ENCODE measurements at places on chromosomes 3 and 15.

DNA sequence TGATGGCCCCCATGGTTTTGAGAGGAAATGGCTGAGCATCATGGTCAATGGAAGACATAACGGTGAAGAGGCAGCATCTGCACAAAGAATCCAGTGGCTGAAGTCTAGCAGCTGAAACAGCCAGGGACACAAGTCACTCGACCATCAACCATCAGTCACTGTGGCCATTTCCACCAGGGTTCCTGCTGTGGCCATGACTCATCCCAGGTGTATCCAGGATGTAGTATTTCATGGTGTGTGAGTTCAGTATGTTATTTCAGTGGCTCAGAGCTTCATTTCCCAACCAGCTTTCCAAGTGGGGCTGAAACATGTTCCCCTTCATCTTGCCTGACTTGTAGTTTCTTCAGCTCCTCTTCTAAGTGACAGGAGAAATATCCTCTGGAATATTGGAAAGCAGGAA, 47.8 kb upstream of the WNT5A start:
- no peak for DNase-seq

GRCh38 chr3:109117939-109118338, at the start of gene MORC1:
Gene MORC1, minus strand, starts transcription at chr3:109118134. Its CDS starts 75 bp downstream, at chr3:109118059.
- no peak for DNase-seq

DNA sequence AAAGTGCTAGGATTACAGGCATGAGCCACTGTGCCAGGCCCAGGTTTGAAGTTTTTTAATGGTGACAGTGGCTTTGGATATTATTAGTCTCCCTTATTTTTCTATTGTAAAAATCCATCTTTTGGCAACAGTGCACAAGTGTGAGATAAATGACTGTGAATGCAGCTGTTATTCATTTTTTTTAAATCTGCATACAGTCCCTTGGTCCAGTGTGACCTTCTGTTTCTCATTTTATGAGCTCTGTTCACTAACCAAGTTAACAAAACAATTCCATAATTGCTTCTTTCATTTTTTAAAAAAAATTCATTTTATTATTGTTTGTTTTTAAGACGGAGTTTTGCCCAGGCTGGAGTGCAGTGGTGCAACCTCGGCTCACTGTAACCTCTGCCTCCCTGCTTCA, 381.8 kb downstream of the NAALADL2 start:
- no peak for DNase-seq

- DNase-seq, result no peak
Observed at GRCh38 chr15:51199541-51199940, 104.8 kb upstream of the TNFAIP8L3 start.

GRCh38 chr3:168864107-168865021, 768.6 kb upstream of the GOLIM4 start:
- DNase-seq, result no peak

DNA sequence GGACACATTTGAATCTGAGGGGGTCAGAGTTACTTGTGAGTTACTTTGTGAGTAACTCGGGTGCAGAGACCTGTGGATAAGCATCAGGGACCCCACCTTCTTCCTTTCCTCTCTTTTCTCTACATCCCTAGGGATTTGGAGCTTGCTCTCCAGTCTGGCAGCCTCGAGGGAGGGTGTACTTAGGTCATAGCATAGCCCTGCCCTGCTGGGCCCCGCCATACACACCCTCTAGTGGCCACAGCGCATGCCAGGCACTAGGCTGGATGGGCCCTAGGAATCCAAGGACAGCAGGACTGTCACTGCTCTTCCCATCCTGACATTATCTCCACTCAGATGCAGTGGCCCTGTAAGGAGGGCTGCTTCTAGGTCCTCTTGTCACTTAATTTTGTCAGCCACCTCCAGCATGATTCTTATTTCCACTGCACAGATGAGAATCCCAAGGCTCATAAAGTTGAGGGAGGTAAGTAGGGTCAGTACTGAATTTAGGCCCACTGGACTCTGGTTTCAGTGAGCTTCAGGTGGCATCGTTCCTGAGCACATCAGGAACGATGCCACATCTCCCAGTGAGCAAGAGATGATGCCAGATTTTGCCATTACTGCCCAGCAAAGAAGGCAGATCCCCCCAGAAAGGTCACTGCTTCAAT, 3.6 kb upstream of the SMAD6 start:
- no peak for DNase-seq

DNA sequence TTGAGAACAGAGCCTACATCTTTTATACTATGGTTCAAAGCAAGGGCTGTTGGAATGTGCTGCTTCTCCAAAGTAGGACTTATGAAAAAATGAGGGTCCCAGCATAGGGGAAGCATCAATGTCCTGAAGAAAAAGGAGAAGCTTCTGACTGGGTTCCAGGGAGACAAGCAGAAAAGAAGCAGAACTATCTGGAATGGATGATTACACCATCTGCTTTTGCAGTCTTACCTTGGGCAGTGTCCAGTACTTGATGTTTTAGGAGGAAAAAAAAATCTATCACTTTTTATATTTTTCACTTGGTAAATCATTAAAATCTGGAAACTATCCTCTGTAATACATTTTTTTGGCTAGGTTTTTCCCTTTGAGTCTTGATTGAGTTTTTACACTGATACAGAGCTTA, 57.9 kb upstream of the DPH6 start:
- DNase-seq, result no peak

DNA sequence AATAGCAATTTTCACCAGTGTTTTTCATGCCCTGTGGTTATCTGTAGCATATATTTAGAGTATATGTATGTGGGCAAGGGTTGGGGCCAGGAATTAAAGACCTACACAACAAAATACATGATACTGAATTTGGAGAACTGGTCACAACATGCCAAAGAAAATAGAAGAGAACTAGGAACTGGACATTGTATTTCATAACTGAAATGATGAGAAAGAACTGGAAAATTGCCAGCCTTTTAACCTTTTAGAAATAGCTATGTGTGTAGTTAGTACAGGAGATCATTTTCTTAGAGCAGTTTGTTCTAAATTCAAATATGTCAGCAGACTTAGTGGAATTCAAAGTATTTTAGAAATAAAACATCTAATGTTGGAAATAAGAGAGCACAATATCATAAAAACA, 227.1 kb upstream of the CGNL1 start:
- DNase-seq, result no peak

DNA sequence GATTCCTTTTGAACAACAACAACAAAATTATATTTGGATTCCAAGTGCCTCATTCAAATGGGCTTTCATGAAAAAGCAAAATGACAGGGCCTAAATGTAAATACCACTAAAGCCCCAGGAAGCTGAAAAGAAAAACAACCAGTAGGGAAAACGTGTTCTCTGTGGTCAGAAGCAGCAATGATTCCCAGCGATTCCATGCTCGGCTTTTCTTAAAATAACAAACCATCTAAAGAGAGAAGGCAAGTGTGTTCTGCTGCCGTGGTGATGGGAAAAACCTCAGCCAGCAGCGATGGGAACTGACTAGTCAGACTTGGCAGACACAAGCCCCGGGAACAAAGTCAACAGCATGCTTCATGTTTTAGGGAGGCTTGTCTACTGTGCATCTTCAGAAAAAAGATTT, 153.6 kb downstream of the TNIK start:
- no peak for DNase-seq

DNA sequence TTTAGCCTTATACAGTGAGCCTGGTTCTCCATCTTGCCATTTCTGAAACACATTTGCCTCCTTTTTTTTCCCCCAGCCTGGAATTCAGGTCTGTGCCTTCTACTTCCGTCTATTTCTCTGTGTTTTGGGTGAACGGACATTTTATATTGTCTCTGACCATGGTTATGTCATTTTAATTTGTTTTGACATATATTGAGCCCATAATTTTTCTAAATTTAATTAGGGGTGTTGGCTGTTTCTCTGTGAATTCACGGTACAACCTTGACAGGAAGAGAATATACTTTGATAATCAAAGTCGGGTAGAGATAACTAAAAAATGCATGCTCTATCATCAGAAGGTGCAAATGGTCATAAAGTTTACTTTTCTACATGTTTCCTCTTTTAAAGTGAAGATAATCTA, 361.4 kb downstream of the VGLL3 start:
- DNase-seq, result no peak
